ENCODE measurements at places on chromosomes 1 and 21. TPM values are rescaled to one million over a fixed set of nuclear protein-coding genes. Genes with fewer than 3 reads are reported as not detected.

Gene KRTAP10-4
- total RNA-seq = not detected

Gene PRDM16
- 1.5 TPM for total RNA-seq

DNA sequence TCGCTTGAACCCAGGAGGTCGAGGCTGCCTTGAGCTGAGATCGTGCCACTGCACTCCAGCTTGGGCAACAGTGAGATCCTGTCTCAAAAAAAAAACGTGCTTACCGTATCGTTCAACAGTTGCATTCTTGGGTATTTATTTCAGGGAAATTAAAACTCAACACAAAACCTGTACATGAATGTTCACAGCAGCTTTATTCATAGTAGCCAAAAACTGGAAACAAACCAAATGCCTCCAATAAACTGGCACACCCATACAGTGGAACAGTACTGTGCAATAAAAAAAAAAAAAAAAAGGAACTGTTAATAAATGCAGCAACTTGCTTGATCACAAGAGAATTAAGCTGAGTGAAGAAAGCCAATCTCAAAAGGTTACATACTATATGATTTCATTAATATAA lies 6.7 kb downstream of the KHDRBS1 start:
- no peak for DNase-seq

GRCh38 chr1:107925565-107925964 lies 39.4 kb downstream of the VAV3 start:
- no peak for DNase-seq
